ENCODE measurements at places on chromosomes 12 and 14.

- DNase-seq: no peak
Measured at GRCh38 chr12:76247026-76247646, 101.1 kb downstream of the BBS10 start.

GRCh38 chr14:85413836-85414526 lies 116.0 kb upstream of the FLRT2 start:
- DNase-seq: no peak

GRCh38 chr12:27780612-27781408 lies 774 bp upstream of the MANSC4 start:
- peak; percentile 32 for DNase-seq

DNA sequence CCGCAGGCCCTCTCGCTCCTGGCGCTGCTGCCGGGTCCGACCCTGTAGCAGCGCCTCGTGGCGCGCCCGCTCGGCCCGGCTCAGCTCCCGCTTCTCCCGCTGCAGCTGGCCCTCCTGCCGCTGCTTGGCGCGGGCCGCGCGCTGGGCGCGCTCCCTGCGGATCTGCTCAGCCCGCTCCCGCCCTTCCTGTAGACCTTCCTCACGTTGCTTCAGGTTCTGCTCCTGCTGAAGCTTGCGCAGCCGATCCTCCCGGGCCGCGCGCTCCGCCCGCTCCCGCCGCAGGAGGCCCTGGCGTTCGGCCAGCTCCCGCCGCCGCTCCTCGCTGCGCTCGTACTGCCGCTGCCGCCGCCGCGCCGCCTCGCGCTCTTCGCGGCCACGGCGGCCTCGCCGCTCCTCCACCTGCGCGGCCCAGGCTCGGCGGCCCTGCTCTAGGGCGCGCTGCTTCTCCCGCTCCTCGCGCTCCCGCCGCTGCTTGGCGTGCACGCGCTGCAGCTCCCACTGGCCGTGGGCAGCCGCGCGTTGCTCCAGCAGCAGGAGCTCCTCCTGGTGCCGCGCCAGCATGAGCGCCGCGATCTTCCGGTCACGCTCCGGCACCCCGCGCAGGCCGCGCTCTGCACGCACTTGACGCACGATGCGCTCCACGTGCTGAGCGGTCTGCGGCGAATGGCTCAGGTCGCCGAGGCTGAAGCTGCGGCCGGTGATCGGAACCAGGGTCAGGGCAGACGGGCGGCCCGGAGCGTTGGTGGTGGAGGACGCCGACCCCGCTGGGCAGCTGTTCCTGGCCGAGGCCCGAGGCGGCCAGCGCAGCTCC lies 2.4 kb downstream of the CCDC177 start:
- DNase-seq: no peak

DNA sequence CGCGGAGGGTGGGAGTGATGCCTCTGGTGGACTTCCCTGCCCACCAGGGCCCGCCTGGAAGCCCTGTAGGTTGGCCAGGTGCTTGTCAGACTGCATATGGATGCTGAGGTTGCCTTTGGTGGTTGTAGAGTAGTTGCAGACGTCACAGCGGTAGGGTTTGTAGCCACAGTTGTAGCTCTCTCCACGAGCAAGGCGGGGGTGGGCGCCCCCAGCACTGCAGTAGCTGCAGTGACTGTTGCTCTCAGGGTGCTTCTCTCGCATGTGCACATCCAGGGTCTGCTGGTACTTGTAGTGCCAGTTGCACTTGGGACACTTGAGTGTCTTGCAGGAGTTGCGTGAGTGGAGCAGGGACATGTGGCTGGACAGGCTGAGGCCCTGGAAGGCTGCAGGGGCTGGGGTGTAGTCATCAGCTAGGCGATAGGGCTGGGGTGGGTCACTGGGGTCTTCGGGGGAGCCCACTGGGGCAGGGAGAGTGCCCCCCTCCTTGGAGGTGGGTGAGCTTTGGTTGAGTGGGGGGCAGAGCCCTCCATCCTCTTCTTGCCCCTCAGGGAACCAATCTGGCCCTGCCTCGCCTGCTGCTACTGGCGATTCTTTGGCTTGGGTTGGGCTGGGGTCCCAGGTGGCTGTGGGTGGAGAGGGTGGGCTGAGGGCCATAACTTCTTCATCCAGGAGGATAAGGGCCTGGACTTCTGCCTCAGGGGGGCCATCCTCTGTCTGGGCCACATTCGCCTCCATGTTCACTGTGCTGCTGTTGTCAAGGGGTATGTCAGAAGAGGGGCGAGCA lies 17.7 kb downstream of the ZFHX2 start:
- DNase-seq: no peak

- no peak for DNase-seq
Measured at GRCh38 chr12:113137861-113138783, 2.6 kb upstream of the RASAL1 start.

GRCh38 chr14:99066378-99066777 lies 205.6 kb downstream of the BCL11B start:
- DNase-seq: no peak

GRCh38 chr12:116453631-116454030 lies 105.5 kb upstream of the MAP1LC3B2 start:
- DNase-seq: no peak

DNA sequence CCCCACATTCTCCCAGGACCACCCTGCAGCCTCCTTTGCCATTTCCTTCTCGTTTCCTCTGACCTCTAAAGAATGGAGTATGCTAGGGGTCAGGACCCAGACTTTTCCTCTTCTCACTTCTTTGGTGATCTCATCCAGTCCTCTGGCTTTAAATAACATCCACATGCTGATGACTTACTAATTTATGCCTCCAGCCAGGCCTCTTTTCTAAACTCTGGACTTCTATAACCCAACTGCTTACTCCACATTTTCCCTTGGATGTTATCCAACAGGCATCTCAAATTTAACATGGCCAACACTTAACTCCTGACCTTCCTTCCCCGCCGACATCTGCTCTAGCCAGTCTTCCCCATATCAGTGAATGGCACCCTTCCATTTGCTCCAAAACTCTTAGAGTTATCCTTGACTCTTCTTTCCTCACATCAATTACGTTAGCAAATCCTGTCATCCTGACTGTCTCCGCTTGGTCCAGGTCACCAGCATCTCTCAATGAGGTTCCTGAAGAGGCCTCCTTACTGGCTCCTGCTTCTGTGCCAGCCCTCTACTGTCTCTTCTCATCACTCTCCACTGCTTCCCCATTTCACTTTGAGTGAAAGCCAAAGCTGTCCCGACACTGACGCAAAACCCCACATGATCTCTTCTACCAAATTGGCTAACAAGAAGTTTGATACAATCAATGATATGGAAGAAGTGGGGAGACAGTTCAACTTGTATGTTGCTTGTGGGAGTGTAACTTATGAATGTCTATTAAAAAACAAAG lies 42.7 kb downstream of the TMBIM6 start:
- DNase-seq: no peak

- no peak for DNase-seq
Measured at GRCh38 chr12:93256256-93256969, 121.3 kb upstream of the NUDT4 start.

DNA sequence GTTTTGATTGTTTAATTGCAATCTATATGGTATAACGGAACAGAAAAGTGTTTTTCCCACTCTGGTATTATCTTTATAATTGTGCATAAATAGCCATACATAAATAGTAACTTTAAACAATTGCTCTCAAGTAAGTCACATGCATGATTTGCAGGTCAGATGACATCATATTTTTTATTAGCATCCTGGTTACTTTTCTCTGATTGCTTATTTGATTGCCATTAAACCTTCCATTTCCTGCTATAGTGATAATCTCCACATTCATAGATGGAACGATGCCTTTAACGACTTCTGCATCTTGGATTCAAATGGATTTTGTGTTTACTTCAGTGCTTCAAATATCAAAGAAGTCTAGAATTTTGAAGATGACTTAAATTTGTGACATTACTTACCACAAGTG lies 3.5 kb upstream of the KLRK1 start:
- DNase-seq: no peak

DNA sequence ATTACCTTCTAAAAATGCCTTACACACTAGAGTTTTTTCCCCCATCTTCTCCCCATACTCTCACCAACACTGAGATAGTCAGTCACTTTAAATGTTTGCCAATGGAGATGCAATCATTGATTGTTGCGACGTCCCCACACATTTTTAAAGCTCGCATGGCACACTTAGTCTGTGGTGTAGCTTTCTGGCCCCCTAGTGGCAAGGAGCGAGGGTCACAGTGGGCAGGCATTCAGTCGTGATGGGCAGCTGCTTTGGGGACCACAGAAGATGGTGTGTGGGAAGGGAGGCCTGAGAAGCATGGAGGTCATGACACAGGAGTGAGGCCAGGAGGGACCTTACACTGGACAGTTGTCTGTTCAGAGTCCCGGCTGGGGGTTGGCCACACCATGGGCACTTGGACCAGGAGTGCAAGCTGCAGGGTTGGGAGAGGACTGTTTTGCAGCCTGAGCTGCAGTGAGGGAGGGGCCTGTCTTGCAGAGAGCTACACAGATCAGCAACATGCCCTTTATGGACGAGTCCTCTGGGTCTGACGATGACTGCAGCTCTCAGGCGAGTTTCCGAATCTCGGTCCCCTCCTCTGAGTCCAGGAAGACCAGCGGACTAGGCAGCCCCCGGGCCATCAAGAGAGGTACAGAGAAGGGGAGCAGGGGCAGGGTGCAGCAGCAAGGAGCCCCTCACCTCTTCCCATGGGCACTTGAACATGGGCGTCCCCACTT lies 28.6 kb downstream of the PIGH start:
- peak; percentile 61 for DNase-seq

GRCh38 chr12:67073336-67073735 lies 195.8 kb upstream of the CAND1 start:
- DNase-seq: no peak

All from RWPE1 (cell line).